ENCODE measurements at places on chromosomes 3 and 15.

- DNase-seq, result no peak
Observed at GRCh38 chr3:54876694-54877093, 51.2 kb downstream of the LRTM1 start.

DNA sequence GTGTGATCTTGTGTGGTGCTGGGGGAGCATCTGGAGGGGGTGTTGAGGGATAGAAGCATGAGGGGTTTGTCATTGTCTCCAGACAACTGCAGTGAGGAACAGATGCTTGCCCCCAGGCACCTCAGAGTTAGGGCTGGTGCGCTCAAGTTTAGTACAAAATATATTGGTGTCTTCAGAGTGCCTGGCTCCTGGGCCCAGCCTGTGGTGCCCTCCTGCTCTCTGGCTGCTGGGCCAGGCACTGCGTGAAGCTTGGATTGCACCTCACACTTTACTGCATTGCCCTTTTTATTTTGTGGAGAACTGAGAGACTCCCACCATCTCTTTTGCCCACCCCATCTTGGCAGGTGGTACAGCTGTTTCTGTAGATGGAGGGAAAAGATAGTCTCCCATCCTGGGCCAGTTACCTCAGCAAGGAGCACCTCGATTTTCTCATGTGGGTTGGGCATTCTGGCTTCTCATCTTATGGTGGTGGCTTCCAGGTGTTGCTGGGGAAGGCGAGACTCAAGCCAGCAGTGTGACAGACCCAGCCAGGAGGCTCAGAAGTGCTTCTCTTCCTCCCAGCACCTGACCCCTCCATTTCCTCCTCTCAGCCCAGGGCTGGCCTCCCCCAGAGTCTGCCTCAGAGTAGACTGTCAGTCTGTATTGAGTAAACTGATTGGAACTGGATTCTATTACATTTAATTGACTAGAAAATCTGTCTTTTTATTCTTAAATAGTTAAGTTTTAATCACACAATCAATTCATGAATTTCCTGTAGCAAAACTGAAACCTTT, 140.5 kb downstream of the DNAJB8 start:
- DNase-seq, result no peak

GRCh38 chr15:70004826-70005225, 92.9 kb downstream of the TLE3 start:
- no peak for DNase-seq

- DNase-seq, result no peak
Observed at GRCh38 chr3:159144472-159144871, 342.6 kb downstream of the MFSD1 start.

DNA sequence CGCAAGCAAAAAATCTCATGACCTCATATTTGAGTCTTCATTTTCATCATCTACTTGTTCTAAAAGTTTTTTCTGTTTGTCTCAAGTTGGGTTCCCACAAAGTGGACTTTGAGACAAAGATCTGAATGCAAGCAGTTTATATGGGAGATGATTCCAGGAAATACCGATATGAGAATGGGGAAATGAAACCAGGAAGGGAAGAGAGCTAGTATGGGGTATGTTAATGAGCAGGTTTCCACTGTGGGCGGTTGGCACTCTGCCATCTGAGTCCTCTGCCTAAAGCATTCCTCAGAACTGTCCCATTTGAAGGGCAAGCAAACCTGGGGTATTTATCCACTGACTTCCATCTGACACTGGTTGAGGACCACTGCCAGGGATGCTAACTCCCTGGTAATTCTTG, 8.8 kb downstream of the ADPRH start:
- no peak for DNase-seq

GRCh38 chr3:184386047-184386806, 6.4 kb downstream of the CHRD start:
- DNase-seq, result no peak

GRCh38 chr3:69428657-69429255, 42.9 kb upstream of the FRMD4B start:
- no peak for DNase-seq

GRCh38 chr15:74324714-74325113, 42.7 kb downstream of the CYP11A1 start:
- DNase-seq, result no peak

DNA sequence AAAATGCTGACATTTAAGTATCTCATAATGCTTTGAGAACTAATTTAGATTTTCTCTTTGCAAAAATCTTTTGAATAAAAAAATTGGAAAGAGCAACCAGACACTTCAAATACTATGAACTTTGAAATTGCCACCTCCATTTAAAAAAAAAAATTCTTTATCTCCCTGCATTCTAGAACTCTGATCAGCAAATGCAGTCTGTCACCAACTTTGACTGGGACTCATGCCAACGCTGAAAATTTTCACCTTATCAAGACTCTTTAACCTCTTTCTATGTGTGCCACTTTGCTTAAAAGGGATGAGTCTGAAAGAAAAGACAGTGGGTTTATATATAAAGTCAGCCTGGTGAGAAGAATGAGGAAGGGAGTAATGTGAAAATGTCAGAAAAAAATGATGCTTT, 191.2 kb upstream of the ARPP21 start:
- no peak for DNase-seq

GRCh38 chr15:88695691-88696251, 57.0 kb downstream of the ISG20 start:
- DNase-seq, result no peak

- peak; percentile 43 for DNase-seq
Observed at GRCh38 chr15:85624291-85624801, 170.4 kb downstream of the KLHL25 start.

All from activated CD8-positive, alpha-beta T cell treated with anti-CD3 and anti-CD28 coated beads, Interleukin-2, amount 10 ng/mL, durations not matched to agents 7 days and 5 days (primary cell).